Vagina (tissue), 2 donors: ENCODE measurements at places on chromosomes 12 and 14.

- DNase-seq: no peak
Observed at GRCh38 chr14:64845878-64846277, 33.8 kb downstream of the SPTB start.

DNA sequence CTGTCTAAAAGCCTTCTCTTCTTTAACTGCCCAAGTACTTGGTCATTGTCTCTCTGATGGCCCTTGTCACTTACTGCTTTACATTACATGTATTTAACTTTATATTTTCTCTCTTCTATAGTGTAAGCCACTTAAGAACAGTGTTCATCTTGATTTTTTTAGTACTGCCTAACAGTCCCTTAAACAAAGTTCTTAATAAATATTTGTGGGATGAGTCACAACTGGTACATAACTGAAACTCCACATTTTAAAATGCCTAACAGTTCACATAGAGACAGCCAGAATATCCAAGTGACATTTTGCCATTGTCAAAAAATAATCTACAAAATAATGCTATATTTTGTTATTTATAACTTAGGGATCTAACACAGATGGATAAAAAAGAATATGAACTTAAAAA is 146.6 kb downstream of the STXBP6 start:
- DNase-seq: no peak

DNA sequence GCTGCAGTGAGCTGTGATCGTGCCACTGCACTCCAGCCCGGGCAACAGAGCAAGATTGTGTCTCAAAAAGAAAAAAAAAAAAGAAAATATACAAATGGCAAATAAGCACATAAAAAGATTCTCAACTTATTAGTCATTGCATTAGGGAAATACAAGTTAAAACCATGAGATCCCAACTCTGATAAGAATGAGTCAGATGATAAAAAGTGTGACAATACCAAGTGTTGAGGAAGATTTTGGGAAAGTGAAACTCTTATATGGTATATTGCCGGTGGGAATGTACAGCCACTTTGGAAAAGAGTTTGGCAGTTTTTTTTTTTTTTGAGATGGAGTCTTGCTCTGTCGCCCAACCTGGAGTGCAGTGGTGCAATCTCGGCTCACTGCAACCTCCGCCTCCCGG is 7.6 kb upstream of the PRPF40B start:
- no peak for DNase-seq

DNA sequence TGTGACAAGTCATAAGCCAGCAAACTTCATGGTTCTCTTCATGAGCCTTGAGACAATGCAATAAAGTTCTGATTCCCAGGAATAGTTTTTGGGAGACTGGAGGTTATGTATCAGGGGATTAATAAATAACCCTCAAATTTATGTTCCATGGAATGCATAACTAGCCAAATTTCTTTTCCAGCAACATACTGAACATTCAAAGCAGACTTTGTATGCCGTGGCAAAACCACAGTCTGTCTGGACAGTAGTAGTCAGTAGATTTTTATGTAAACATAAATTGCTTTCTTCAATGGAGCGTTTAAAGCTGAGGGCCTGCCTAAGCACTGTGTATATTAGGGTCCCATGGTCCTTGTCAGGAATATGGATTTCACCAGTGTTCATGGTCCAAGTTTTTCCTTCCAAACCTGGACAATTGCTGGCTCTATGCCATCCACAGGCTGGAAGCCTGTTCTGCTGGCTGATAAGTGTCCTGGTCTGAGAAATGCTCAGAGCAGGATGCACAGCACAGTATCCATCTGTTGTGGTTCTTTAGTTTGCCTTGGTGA is 144.9 kb downstream of the SRGAP1 start:
- no peak for DNase-seq

- no peak for DNase-seq
Observed at GRCh38 chr12:130714091-130714590, 2.0 kb downstream of the RIMBP2 start.
